Left renal pelvis (tissue), 4 donors: ENCODE measurements at places on chromosomes 16 and 17. TPM values are rescaled to one million over a fixed set of nuclear protein-coding genes. Genes with fewer than 3 reads are reported as not detected.

DNA sequence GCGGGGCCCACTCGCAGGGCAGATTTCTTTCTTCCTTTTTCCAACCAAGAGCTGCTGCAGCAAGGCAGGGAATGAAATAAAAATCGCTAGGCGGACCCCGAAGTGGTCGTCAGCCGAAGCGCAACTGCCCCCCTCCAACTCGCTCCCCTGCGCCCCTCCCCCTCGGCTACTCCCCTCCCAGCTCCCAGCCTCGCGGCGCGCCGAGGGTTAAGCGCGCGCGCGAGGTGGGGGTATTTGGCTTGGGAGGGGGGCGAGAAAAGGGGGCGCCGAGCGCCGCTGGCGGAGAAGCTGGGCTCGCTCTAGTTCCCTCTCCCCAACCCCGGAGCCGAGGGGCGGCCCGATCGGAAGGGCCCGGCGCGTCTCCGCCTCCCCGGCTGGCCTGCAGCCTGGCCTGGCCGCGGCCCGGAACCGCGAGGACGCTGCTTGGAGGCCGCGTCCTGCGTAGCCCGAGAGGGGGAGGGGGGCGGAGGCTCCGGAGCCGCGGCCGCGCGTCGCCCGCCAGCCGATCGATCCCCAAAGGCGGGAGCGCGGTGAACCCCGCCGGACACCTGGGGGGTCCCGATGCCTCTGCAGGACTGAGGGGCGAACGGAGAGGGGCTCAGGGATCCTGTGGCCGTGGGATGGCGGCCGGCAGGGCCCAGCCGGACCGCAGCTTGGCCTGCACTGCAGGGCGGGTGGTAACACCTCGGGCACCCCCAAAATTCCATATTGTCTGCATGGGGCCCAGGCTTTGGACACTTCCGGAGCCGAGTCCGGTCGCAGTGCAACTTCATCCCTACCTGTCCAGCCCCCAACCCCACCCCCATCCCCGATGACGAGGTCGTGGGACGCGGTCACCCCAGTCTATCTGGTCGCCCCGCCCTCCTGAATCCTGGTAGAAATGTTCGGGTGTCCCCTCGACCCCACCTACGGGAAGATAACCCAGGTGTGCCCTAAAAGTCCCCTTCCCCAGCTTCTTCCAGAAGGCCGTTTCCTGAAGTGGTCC is 4.9 kb upstream of the CBX4 start:
- no peak for DNase-seq

DNA sequence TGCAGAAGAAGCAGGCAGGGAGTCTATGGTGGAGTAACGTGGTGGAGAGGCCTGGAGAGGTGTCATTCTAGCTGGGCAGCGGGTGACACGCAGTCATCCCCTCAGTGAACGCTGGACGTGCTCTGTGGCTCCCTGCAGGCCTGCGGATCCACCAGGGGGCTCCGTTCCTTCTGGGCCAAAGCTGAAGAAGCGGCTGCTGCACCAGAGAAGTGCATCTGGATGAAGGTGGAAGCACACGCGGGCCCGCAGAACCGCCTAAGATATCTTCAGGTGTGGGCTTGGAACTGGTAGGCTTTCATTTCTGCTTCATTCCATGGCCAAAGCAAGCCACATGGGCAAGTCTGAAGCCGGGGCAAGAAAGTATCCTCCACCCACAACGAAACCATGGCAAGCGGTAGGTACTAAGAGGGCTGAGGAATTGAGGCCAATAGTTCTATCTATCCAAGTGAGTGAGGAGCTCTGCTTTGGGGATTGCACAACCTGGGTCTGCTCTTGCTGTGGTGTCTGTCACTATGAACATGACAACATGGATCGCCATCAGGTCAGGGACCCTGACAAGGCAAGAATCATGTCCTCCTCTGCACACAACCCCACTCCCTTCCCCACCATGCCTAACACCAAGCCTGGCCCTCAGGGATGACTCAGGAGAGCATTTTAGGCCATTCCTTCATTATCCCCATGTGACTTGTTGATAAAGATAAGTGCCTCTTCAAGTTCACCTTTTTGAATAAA is 78.9 kb upstream of the FBXO47 start:
- DNase-seq: no peak

- DNase-seq: no peak
These were observed 17.6 kb downstream of the GTF3C1 start for GRCh38 chr16:27531826-27532800.

- DNase-seq: no peak
These were observed 47.6 kb downstream of the ABCA9 start for GRCh38 chr17:69012895-69013805.

The DHRS7B gene
- 20.2 TPM for polyA plus RNA-seq

The TPSB2 gene
- polyA plus RNA-seq: not detected

The SNX20 gene
- 0.81 TPM for polyA plus RNA-seq

DNA sequence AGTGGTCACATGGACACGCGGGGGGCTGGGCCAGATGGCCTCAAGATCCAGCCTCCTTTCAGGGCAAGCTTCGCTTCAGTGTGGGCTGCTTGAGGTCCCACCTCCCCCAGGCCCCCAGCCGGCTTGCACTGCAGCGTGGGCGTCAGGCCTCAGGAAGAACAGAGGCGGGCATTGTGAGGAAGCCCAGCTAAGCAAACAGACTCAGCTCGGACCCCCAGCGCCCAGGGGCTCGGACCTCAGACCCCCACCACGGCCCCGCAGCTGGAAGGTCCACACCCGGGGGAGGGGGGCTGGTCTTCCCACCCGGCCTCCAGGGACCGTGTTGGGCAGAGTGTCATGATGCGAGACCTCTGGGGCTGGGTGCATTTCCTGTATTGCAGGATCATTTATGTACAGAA is 24.7 kb upstream of the ZNF469 start:
- DNase-seq: no peak

GRCh38 chr17:69856946-69857345 is 218.1 kb upstream of the KCNJ16 start:
- no peak for DNase-seq

The CSH2 gene
- not detected for polyA plus RNA-seq

The KRT25 gene
- 0.68 TPM for polyA plus RNA-seq

The IL21R gene
- 0.14 TPM for polyA plus RNA-seq

The SHBG gene
- polyA plus RNA-seq: 4.5 TPM

The CMC2 gene
- 71.1 TPM for polyA plus RNA-seq

DNA sequence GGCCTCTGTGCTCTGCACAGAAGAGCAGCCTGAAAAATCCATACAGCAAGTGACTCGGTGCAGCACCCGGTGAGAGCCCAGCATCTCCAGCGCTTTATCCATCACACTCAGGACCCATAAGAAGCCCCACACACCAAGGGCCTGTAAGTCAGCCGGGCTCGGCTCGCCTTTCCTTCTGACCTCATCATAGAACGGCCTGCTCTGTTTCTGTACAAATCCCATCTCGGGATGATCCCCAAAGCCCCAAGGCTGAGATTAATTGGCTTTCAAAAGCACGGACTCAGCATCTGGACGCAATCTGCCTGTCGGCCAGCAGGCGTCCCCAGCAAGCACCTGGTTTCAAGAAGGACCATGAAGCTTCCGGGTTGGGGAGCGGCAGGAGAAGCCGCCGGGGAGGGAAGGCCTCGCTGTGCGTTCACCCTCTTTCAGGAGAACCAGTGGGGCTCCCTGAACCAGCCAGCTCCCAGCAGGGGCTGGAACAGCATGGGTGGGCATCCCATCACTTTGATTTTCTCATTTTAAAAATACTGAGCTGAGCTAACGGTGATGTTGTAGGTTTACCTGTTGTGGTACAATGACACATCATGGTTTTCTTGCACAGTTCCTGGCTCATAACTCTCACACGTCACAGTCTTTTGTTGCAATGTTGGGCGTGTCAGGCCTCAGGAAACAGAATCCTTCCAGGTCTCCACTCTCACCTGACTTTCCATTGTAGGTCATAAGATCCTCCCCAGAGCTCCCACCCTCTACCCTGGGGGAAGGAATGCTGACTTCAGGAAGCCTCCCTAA is 6.7 kb downstream of the CCDC57 start:
- DNase-seq: no peak

GRCh38 chr17:40625311-40625710 is 22.3 kb downstream of the SMARCE1 start:
- DNase-seq: no peak

The PRSS53 gene
- polyA plus RNA-seq: 0.59 TPM

GRCh38 chr17:29292071-29292991 is 1.6 kb downstream of the NUFIP2 start:
- peak; percentile 27 for DNase-seq

GRCh38 chr17:79925242-79925957 is 86.2 kb upstream of the CBX4 start:
- DNase-seq: no peak

The SLC5A2 gene
- 62.8 TPM for polyA plus RNA-seq

DNA sequence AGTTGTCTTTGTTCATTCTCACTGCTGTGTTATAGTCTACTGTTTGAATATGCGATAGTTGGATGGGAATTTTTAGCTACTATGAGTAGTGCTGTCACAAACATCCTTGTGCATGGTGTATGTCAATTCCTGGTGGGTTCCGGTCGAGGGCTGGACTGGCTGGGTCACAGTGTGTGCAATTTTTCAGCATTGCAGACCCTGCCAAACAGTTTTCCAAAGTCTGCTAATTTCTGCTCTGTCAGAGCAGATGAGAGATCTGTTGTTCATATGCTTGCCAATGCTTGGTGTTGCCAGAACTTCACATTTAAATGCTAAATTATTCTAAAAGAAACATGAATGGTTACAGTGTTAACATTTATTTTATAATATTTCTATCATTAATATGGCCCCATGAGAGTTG is 3.6 kb upstream of the C16orf96 start:
- DNase-seq: no peak

- no peak for DNase-seq
These were observed 1.8 kb downstream of the ALKBH5 start for GRCh38 chr17:18185391-18185790.

GRCh38 chr17:78179372-78179771 is 7.5 kb downstream of the TK1 start:
- no peak for DNase-seq

DNA sequence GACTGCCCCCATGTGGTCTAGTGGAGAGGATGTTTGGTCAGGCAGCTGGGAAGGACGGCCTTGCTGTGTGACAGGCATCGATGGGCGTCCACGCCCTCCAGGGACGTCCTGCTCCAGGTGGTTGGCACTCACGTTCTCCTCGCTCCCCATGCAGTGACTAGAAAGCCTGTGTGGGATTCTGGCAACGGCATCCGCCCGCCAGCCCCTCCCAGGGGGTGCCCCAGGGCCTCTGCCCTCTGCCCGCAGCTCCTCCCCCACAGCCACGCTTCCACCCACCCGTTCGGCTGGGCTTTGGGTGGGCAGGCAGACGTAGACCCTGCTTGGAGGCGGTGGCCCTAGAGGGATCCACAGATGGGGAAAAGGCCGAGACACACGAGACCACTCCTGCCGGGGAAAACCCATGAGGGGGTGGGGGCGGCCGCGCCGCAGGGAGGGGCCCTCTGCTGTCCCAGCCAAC is 4.7 kb upstream of the IL17C start:
- DNase-seq: no peak

GRCh38 chr17:6502871-6503509 is 53.4 kb downstream of the PITPNM3 start:
- no peak for DNase-seq
